ENCODE measurements at places on chromosomes 5 and 9.

DNA sequence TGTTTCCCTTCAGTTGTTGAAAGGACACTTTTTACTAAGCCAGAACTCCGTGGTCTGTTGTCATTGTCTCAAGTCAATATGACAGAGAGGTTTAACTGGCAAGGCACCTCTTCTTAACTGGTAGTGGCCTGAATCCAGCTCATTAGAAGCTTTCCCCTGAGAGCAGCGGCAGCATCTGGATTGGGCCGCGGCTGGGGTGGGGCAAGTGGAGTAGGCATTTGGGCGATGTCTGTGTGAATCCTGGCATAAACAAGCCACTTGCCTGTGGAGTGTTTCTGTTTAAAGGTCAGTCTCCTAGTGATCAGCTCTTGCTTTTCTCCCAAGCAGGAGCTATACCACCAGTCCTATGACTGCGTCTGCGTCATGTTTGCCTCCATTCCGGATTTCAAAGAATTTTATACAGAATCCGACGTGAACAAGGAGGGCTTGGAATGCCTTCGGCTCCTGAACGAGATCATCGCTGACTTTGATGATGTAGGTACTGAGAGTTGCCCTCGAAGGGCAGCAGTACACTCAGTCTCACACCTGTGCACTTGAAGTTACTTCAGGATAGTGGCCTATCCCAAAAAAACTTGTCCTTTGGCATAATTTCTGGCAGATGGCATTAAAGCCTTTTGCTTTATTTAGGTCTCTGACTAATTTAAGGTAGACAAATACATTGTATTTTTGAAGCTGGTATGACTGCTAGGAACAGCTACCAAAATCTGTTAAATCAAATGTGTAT is 48.9 kb downstream of the CFAP90 start:
- DNase-seq = peak; percentile 29

DNA sequence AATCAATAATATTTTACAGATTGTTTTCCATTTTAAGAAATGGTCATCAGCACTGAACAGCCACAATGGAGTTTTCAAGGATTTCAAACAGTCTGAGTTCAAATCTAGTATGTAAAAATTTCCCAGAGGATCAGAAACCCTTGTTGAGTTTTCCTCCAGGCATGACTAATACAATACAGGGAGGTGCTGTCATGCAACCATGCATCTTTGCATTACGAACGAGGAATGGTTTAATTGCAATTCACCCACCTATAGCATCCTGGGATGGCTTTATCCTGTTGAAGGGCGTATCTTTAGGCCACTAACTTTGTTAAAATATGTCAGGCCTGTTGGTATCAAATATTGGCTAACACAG is 196.4 kb downstream of the EFNA5 start:
- no peak for DNase-seq

GRCh38 chr5:1692381-1692780 is 107.3 kb downstream of the MRPL36 start:
- DNase-seq = no peak

DNA sequence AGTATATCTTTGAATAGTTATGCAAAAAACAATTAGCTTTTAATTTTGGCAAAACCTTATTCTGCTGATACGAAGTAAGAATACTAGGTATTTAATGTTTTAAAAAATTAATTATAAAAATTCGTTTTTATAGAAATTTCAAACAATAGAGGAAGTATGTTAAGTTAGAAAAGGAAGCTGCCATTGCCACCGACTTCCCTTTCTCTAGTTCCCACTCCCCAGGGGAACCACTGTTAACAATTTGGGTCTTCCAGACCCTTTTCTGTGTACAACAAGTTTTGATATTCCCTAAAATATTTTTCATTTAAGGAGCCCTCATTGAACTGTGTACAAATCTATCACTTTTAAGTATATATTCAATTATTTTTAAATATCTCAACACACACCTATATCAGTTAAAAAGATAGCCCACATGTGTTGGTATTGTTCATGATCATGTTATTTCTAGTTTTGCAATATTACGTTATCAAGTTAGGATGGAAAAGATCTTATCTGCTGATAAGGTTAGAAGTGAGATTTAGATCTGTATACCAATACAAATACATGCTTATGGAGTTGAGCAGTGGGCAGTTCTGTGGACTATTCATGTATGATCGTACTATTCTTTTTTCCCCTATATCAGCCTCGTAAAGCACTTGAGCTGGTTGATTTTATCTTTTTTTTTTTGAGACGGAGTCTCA is 25.9 kb downstream of the NDFIP1 start:
- DNase-seq = no peak

DNA sequence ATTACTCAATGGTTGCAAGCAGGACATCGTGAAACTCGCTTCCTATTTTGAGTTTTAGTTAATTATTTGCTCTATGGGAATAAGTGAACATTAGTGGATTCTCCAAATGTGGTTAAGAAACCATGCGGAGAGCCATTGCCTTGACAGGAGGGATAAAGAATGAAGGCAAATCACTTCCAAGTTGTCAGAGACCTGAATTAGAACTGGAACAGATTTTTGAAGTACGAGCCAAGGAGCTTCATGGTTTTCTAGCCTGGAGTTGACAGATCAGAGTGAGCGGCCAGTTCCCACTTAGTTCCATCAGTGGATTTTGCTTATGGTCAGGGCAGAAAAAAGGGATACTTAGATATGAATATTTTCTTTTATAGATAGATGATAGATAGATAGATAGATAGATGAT is 171.4 kb upstream of the CDH10 start:
- DNase-seq = no peak

DNA sequence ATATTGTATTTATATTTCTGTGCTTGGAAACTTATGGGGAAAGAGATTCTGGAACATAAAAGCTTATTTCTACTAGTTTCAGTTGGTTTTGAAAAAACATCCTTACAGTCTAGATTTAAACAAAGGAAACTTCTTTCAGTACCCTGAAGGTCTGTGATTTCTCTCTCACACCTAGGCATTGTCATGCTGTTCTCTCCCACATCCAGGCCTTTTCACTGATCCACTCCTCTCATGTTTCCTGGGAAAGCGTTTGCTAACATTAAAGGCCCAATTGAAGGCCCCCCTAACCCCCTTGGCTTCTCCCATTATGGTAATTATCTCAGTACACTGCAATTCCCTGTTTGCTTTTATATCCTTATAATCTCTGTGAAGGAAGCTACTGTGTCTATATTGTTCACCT is 856 bp upstream of the PCDHGA3 start:
- DNase-seq = no peak

GRCh38 chr9:132894862-132895835 is 16.5 kb downstream of the SPACA9 start:
- no peak for DNase-seq

- DNase-seq = no peak
Observed at GRCh38 chr5:160359242-160359641, 11.2 kb downstream of the C1QTNF2 start.

- DNase-seq = no peak
Observed at GRCh38 chr9:114307899-114308267, 15.0 kb upstream of the ORM1 start.

GRCh38 chr5:62779010-62779422 is 200.4 kb downstream of the LRRC70 start:
- peak; percentile 66 for DNase-seq

DNA sequence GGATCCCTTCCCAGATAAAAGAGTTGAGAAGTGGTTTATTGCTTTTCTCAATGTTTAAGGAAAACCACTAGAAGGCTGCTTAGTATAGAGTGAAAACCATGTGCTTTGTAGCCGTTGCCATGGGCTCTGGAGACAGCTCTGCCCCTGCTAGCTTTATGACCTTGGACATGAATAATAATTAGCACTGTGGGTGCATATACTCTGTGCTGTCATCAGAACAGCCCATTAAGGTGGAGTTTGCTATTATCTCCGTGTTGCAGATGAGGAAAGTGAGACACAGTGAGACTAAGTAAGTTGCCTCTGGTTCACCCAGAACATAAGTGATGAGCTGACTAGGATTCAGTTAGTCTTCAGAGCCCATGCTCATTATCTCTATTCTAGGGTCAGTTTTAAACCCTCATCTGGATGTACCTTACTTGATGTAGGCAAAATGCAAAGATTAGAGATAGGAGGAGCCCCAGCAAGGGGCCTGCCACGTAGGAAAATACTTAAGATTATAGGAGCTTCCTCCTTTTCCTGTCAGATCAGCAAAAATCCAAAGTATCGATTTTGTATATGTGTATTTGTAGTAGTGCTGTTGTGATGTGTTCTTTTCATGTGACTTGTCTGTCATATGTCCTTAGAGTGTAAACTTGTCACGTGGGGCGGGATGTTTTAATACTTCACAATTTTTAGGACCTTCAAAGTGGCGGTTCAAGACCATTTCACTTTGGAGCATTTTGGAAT is 102.5 kb downstream of the TLE4 start:
- DNase-seq = no peak

All from NCI-H345 (cell line).